ENCODE measurements at places on chromosomes 6 and 20.

DNA sequence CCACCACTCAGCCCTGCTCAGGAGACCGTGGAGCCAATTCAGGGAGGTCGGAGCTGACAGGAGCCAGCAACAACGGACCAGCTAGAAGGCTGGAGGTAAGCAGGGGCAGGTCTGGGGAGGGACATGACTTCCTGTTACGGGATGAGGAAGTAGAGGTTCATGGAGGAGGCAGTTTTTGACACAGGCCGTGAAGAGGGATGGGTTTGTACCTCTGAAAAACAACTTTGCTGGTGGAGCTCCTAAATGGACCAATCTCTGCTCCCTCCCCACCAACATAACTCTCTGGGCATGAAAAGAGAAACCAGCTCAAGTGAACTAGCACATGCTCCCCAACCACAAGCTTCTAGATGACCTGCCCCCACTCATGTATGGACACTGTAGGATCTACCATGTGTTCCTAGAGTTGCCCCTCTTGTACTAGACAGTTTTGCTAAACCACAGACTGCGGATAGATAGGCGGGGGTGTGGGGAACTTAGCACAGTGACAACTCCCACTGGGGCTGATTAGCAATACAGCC is 31.4 kb downstream of the RALGAPA2 start:
- peak; percentile 21 for DNase-seq

- no peak for DNase-seq
These were observed 309.3 kb downstream of the PRL start for GRCh38 chr6:21987501-21987957.

GRCh38 chr20:51122931-51123658 is 100.2 kb upstream of the KCNG1 start:
- no peak for DNase-seq

DNA sequence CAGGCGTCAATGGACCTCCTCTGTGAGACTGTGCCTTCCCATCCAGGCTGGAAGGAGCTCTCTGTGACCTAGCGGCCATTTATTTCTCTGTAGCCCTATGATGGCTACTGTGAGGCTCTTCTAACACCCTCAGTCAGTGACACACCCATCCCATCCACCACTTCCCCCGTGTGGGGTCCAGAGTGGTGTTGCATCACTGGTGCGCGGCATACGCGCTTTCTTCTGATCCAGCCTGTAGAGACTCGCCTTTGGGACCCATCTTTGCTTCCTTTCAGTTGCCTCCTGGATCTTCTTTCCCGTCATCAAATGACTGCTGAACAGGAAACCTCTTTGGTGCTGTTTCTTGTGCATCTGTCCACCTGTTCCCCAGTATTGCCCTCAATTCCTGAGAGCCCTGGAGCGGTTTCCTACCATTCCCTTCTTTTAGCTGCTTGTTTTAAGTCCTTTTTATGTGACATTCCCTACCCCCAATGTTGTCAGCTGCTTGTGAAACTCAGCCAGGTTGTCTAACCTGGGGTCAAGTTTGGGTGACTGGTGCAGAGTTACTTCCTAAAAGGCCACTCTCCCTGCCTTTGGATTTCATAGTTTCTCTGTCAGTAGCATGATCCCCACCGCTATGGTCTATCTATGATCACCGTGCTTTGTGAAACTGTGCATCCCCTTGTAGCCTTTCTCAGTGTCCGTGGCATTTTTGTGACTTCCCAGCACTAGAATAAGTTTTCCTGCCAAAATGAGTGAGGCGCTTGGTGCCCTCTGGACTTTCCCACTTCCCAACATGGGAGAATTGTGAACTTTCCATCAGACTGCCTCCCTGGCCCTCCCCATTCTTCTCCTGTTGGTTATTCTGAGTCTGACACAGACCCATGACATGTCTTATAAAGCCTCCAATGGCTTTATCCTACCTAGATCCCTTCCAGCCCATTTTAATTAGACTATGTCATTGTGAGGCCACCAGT is 5.7 kb downstream of the PRR3 start:
- no peak for DNase-seq

GRCh38 chr6:161186173-161186769 is 87.6 kb downstream of the AGPAT4 start:
- DNase-seq: no peak

- no peak for DNase-seq
These were observed 139.7 kb upstream of the PTPRK start for GRCh38 chr6:128659878-128660622.

DNA sequence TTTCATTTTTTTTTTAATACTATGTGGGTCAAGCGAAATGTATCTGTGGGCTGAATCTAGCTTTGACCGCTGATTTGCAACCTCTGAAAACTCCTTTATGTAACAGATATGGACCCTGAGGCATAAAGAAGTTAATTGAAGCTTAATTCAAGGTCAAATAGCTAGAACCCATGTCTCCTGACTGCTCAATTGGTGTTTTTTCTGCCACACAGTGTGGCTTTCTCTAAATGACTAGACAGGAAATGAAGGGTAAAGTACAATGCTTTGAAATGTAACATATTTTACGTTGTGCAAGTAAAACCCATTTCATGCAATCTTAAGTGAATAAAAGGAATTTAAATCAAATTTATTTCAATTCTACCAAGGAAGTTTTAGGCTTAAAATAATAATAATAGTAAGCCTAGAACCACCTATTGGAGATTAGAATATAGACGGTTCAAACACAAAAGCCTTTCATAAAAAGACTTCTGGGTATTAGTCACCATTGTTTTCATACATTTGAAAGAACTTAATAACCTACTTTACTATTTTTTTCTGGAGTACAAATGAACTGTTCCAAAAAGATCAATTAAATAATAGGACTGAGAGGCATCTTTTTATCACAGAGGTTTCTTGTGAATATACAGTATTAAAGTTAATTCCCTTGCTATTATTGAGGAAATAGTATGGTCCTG is 279.8 kb downstream of the EPHA7 start:
- no peak for DNase-seq

GRCh38 chr20:22523128-22523498 is 61.3 kb downstream of the FOXA2 start:
- no peak for DNase-seq

DNA sequence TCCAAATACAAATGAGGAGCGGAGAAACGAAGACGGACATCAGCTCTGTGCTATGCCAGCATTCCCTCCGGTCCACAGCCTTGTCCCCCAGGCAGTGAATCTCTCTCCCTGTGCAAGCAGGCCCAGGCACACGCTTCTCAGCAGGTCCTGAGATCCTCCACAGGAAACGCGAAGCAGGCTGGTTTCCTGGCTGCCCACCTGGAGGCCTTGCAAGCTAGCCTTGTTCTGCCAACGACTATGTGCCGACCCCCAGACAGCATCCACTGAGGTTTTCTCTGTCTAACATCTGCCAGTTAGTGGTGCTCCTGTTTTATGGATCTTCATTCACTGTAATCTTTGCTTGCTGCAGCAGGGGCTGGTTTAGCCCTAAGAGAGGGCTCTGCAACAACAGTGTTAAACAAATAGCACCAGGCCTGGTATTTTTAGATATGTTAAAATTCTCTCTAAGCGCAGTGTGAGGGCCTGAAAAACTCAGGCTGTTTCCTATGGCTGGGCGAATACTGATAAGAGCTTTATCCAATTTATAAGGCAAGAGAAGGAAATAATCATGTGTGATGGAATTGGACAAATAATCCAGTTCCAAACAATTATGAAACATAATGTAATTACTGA is 386.0 kb upstream of the ARID1B start:
- DNase-seq: no peak

DNA sequence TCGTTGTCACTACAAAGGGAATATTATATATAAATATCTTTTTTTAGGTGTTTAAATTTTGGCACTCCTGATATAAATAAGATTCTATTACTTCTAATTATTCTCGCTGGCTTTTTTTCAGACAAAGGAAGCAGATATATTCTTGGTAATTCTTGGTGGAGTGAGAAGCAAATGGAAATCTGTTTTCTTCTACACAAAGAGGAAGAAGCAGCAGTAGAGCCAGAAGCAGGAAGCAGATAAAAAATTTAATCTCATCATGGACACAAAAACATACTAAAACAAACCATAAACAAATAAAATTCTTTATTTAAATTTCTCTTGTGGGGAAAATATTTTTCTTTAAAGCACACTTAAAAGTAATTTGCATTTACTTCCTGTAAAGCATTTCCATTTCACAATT is 3.7 kb upstream of the KIAA0319 start:
- DNase-seq: no peak
